ENCODE measurements at places on chromosomes 7 and 10.

DNA sequence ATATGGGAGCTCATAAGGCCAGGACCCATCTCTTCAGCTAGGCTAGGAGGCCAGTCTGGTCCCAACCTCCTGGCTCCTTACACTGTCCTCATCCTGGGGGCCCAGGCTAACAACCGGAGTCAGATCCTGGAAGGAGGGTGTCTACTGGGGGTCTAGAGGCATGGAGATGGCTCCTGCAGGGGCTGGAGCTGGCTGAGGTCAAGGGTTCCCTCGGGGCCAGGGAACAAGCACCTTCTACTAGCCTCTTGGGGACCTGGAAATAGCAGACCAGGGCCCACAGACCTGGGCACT, 37.2 kb downstream of the CLRN3 start:
- no peak for DNase-seq

DNA sequence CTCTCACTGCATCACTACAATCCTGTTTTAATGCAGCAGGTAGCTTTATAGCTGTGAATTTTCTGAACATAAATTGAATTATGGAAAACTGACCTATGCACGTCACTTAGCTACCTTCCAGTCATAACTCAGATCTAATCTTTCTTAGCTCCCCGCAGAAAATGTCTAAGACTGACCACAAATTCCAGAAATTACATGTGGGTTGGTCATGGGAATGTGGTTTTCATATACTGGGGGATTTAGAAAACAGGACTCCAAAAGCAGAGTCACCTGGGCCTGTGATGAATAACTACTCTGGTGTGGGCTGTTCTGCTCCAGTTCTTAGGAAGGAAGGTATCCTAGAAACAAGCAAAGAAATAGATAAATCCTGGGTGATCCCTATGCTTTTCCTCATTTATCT, 178.4 kb upstream of the LRRTM3 start:
- no peak for DNase-seq

DNA sequence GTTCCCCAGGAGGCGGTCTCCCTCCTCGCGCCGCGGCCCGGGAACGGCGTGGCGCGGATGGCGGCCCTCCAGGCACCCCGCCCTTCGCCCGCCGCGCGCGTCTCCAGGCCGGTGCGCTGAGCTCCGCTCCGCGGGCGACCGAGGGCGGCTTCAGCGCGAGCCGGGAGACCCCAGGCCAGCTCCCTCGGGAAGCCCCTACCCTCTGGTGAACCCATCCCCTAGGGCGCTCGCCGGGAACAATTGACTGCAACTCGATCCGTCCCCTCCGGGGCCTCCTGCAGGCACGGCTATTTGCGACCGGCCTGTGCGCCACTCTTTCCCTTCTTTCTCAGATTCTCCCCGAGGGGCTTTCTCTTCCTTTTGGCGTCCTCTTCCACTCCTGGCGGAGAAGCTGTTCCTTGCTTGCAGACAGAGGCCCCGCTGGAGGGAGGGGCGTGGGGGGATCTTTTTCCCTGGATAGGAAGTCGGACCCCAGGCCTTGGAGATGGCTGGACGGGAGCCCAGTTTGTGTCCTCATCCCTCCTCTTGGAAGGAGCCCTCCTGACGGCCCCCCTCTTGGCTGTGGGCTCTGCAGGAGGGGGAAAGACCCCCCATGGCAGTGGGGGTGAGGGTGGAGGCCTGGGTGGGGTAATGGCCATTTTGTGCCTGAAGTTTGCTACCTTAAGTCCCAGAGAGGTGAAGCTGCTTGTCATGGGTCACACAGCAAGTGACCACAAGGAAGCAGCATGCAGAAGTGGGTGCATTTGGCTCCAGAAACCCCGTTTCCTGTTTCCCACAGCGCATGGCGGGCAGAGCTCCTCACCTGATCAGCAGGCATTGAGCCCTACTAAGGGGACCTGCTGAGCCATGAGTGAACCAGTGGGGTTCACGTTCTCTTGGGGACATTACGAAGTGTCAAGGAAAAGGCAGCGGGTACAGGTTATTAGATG, 171.2 kb upstream of the TNRC18 start:
- DNase-seq, result no peak

GRCh38 chr7:110885474-110885873, 205.5 kb upstream of the LRRN3 start:
- no peak for DNase-seq

- no peak for DNase-seq
Measured at GRCh38 chr10:131516285-131516684, 204.8 kb upstream of the TCERG1L start.

- DNase-seq, result no peak
Measured at GRCh38 chr10:89479771-89480446, 55.5 kb downstream of the SLC16A12 start.

DNA sequence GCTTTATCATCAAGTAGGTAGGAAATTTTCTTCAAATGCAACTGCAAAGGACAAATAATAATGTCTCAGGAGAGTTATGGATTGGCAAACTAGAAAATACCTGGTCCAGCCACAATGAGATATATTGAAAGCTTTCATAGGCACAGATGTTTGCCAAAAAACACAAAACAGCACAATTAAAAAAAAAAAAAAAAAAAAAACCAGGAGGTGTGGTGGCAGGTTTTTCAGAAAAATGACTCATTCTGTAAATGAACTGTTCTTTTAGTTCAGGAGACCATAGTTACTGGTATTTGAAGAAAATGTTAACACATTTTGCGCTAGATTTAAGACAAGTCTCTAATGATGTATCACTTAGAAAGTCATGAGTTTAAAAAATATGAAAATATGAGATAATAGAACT, 55.0 kb upstream of the JCAD start:
- DNase-seq, result no peak

DNA sequence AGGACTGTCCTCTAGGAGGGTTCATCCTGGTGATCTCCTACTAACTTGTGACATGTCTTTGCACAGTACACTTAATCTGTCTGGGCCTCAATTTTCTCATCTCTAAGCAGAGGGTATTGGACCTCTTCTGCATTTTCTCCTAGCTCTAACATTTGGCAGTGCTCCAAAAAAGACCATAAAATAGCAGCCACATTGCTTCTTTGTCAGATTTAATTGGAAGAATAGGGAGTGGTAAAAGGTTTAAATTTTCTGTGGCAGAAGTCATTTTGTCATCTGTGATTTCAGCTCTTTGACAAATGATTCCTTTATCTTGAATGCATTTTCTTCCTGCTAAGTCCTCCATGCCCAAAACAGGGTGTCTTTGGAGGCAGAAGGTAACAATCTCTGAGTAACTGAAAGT, 289.9 kb upstream of the LRGUK start:
- no peak for DNase-seq

- no peak for DNase-seq
Measured at GRCh38 chr10:104334965-104335650, 3.2 kb downstream of the ITPRIP start.

- no peak for DNase-seq
Measured at GRCh38 chr7:26343837-26344236, 52.2 kb downstream of the SNX10 start.

DNA sequence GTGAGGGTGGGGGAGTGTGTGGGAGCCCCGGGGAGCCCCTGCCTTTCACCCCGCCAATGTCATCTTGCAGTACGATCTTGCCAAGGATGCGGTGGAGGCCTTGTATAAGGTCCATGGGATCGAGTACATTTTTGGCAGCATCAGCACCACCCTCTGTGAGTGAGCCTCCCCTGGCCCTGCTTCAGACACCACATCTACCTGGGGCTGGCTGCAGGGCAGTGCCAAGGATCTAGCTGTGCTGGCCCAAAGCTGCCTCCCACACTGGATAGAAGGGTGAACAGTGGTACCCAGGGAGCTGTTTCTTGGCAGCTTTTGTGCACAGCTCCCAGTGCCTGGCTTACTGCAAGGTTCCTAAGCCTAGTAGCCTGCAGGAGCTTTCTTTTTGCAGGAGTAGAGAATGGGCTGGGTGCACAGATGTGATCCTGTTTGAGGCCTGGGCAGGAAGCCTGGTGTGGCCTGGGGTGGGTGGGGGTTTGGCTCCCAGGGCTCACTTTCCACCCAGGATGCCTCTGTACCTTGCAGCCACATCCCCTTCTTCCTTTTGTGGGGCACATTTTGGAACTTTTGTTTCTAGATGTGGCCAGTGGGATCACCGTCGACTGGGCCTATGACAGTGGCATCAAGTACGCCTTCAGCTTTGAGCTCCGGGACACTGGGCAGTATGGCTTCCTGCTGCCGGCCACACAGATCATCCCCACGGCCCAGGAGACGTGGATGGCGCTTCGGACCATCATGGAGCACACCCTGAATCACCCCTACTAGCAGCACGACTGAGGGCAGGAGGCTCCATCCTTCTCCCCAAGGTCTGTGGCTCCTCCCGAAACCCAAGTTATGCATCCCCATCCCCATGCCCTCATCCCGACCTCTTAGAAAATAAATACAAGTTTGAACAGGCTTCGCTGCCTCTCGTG, 12.2 kb upstream of the CPA1 start:
- DNase-seq, result no peak

- DNase-seq, result no peak
Measured at GRCh38 chr7:41956705-41957104, 253.8 kb upstream of the INHBA start.

- DNase-seq, result no peak
Measured at GRCh38 chr10:43308986-43309385, 42.1 kb upstream of the RASGEF1A start.

DNA sequence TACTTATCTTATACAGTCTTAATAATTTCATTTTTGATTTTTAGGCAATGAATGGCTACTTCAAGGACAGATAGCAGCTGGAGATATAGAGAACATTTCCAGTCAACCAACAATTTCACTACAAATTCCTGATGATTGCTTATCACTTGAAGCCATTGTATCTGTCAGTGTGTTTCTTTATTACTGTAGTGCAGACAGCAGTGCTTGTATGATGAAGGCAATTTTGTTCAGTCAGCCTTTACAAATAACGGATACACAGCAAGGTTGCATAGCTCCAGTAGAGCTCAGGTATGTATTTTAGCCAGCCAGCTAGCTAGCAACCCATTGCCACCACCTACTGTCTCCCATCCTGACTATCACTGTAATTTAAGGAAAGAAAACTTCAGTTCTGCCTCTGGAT, 53.8 kb downstream of the NHLRC2 start:
- no peak for DNase-seq

GRCh38 chr7:1342090-1342640, 109.5 kb downstream of the UNCX start:
- DNase-seq, result no peak
